ENCODE measurements at places on chromosomes 6 and 20.
A peak's percentile ranks its signal among the peaks of the same experiment; 100 is the strongest.

GRCh38 chr6:80618953-80619352 is 512.5 kb downstream of the BCKDHB start:
- no peak for DNase-seq

DNA sequence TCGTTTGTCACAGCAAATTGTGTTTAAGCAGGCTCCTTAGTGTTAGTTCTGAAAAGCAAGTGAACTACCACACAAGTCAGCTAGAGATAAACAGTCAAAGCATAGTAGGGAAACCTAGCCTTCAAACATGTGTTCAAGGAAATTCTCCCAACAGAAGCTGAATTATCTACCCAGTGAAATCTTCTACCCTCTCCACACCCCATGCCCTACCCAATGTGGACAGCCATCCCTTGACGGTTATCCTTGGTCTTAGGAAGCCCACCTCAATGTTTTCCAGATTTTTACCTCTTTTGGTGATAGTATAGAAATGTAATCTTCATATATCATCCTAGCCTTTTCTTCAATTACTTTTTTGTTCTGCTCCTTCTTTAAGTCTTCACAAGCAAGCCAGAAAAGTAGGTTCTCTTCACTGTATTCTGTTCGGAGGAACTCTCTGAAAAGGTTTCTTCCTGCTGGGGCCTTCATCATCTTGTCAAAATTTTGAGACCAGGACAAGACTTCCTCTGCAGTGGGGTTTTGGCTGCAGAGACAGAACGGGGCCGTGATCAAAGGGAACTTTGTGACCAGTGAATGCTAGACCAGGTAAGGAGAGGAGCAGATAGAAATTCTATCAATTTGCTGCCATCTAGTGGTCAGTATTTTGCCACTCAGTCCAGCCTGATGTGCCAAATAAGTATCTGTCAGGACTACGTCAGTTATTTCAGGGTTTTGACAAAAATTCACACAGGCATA is 21.6 kb upstream of the MTRF1L start:
- peak; percentile 5 for DNase-seq

GRCh38 chr20:17543531-17544131 is 12.5 kb upstream of the BFSP1 start:
- DNase-seq = no peak

DNA sequence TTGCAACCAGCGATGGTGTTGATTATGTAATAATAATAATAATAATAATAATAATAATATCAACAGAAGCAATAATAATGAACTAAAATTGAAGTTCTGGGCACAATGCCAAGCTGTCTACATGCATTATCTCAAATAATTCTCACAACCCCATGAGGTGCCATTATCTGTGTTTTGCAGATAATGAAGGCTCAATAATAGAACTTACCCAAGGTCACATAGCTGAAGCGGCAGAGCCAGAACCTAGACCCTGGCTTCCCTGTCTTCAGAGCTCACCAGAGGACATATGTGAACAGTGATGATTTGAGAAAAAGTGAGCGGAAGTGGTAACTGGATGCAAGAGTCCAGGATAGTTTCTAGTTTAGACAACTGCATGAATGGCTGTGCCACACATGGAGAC is 91.0 kb downstream of the HIVEP1 start:
- DNase-seq = no peak

- no peak for DNase-seq
Observed at GRCh38 chr6:88815491-88815890, 147.9 kb downstream of the RNGTT start.

DNA sequence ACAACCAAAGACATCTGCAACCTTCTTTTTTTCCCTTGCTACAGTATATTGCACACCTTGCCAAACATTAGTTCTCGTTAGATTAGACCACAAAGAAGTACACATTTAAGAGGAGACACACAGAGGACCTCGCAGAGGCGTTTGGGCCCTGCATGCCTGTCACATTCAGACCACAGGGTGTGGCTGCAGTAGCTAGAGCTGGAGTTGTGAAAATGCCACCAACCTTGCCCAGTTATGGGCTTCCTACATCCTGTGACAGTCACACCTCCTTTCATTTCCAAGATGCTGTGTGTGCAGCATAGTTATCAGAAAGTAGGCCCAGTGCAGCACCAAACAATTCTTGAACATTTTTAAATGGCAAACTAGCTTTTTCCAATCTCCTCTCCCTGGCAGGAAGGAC is 2.4 kb downstream of the SYNE1 start:
- DNase-seq = no peak

GRCh38 chr6:167960579-167960978 is 36.9 kb upstream of the KIF25 start:
- DNase-seq = no peak

- no peak for DNase-seq
Observed at GRCh38 chr20:16363506-16364319, 209.5 kb downstream of the KIF16B start.

- DNase-seq = no peak
Observed at GRCh38 chr6:20058912-20059311, 153.4 kb downstream of the MBOAT1 start.

GRCh38 chr6:4615891-4616290 is 160.3 kb upstream of the CDYL start:
- no peak for DNase-seq

- DNase-seq = no peak
Observed at GRCh38 chr20:4875578-4876067, 125.7 kb downstream of the SLC23A2 start.

- DNase-seq = no peak
Observed at GRCh38 chr20:38903335-38903734, 22.9 kb upstream of the FAM83D start.

GRCh38 chr6:155521719-155522118 is 66.1 kb upstream of the NOX3 start:
- no peak for DNase-seq

GRCh38 chr6:88143421-88144157 is 22.6 kb downstream of the CNR1 start:
- no peak for DNase-seq

DNA sequence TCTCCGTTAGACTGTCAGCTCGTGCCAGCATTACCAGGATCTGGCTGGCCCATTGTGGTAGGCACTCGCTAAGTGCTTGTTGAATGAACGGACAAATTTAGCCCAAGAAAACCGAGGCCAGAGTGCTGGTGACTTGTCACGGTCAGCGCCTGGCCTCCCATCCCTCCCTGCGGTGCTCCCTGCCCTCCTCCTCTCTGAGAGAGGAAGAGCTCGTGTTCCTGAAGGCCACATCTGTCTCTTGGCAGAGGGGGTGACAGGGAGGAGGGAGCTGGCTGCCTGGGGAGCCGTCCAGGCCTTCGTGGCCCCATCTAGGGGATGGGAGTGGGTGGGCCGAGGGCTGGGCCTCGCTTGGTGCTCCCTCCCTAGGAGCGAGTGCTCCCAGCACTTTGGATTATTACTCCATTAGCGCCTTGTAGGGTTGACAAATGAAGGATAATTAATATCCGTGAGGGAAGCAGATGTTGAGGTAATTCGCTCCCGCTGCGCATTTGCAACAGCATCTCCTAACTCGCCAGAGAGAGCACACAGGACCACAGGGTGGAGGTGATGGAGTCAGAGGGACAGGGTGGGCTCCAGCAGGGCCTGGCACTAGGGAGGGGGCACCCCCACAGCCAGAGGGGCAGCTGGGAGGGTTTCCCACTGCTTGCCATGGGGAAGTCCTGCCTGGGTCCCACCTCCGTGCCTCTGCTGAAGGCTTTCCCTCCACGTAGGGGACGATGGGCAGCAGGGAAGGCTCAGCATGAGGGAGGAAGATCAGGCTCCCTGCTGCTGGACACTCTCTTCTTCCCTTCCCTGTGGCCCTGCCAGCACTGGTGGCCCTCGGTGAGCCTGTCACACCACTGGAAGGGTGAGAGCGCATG is 37.0 kb downstream of the VSTM2L start:
- DNase-seq = no peak

- DNase-seq = no peak
Observed at GRCh38 chr6:4101298-4101697, 22.4 kb upstream of the FAM217A start.

DNA sequence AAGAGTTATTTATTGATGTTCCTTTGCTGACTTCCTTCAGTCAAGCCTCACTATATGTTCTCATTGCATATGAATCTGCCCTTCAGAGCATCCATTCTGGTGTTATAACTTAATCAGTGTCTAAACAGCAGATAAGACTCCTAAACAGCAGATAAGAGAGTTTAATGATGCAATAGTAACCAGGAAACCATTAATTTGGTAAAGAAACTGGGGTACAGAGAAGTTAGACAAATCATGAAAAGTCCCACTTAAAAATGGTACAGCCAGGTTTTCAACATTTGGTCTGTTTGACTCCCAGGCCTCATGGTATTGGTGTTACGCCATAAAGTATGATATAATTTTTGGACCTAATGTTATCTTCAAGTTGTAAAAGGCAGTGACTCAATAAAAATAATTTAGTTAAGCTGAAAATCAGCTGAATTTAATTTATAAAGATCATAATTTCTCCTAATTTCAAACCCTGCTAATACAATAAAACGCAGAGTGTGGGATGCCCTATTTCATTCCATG is 127.4 kb upstream of the DST start:
- no peak for DNase-seq
